ENCODE measurements at places on chromosomes 16 and 17.

DNA sequence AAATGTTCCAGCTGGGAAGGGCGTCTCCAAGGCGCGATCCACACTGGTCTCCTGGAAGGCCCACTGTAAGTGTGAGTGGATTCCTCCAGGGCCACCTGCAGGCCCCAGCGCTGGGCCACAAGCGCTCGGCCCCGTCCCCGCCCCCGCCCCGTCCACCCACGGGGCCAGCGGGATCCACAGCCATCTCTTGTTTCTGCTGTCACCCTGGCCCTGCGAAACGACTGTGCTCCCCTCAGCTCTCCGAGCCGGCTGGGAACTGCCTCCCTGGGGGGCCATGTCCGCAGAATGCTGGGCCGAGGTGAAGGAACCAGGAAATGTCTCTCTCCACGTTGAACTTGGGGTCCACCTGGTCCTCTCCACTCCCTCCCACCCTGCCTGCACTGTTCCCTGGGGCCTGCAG lies 1955.2 kb downstream of the TP53TG3F start:
- DNase-seq = no peak

- DNase-seq = no peak
These were observed 9.0 kb upstream of the G6PC1 start for GRCh38 chr17:42891539-42892152.

DNA sequence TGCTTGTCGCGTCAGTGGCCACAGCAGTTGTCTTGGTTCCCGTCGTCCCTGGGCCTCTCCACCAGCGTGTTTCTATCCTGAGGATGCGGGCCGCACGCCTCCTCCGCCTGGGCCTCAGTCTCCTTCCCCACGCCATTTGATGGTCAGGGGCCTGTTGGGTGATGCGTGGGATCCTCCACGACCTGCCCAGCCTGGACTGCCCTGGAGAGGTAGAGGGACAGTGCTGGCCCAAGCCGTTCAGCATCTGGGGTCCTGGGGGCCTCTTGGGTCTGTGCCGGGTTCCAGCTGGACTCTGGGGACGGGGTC lies 20.3 kb downstream of the GSE1 start:
- no peak for DNase-seq

DNA sequence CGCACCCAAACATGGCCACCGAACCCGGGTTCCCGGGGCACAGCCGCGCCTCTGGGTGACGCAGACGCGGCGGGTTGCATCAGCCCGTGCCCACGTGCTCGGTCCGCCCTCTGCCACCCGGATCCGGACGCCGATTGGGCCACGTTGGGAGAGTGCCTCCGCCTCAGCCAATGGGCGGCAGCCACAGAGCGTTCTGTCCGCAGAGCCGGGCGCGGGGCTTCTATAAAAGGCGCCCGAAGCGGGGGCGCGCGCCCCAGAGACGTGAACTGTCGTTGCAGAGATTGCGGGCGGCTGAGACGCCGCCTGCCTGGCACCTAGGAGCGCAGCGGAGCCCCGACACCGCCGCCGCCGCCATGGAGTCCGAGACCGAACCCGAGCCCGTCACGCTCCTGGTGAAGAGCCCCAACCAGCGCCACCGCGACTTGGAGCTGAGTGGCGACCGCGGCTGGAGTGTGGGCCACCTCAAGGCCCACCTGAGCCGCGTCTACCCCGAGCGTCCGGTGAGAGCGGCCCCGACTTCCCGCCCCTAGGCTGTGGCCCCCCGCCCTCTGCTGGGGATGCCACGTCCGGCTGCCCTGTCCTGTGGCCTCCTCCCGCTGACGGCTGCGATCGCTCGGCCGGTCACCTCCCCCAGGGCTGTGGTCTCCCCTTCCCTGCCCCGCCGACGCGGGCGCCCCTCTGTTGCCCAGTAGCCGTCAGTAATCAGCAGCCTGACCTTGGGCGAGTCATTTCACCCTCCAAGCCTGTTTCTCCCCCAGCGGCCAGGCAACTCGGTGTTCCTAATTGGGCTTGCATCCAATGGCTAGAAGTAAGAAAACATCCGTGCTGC lies at the start of gene HERPUD1:
HERPUD1 (plus strand) TSS at position 251 of the 829 bp plus-strand sequence; CDS start at position 354, 103 bp downstream.
- DNase-seq = peak; percentile 82

DNA sequence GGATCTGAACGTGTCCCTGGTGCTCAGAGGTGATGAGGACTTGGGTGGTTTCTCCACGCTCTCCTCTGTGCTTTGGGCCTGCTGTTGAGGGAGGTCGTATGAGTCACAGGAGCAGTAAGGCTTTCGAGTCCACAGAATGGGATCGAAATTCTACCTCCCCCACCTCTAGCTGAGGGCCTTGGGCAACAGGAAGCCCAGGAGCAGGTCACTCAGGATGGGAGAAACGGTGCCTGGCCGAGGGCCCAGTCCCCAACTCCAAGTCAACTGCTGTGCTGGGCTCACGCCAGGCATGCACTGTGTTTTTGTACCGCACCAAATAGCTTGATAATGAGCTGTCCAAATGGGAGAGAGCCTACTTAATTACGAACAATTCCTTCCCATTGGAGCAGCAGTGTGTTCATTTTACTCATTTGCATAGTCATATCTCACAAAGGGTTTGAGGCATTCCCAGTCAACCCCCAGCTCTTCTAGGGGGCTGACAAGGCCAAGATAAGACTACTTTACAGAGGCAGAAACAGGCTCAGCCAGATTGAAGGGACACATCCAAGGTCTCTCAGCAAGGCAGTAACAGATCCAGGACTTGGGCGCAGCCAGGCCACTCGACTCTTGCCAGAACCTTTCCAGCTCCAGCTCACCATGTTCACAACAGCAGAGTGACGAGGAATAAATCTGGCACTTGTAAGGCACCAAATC lies 53.6 kb downstream of the WNT3 start:
- no peak for DNase-seq

- no peak for DNase-seq
These were observed 17.9 kb downstream of the RAD51D start for GRCh38 chr17:35101725-35102124.

DNA sequence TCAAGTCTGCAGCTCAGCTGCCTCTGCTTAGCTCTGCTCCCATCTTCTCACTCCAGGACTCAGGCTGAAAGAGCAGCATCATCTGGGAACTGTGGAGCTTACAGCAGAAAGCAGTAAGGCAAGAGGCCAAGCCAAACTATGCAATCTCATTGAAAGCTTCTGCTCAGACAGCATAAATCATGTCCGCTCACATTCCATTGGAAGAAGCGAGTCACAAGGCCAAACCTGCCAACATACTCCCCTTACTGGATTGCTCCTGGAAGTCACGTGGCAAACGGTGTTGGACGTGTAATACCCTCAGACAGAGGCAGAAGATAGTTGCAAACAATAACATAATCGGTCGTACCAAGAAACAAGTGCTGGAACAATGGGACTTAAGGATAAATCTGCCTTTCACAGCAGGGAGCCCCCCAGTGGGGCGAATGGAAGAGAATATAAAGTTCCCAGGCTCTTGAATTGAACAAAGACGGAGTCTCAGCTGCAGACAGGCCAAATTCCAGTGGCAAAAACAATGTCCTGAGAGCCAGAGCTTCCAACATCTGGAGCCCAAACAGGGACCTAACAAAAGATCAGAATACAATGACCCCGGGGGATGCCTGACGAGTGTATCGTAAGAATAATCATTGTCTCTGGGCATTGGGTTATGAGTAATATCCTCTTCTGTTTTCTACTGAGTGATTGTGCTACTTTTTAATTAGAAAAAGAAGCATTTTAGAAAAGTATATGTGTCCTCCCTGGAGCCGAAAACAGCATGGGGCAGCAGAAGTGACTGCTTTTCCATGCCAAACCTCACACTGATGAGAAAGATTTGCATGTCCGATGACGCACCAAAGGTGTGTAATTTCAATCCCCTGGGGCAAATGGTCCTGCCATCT lies 68.4 kb downstream of the CMC2 start:
- no peak for DNase-seq

- DNase-seq = no peak
These were observed 298.9 kb upstream of the IRX5 start for GRCh38 chr16:54631782-54632181.

- DNase-seq = no peak
These were observed 49.2 kb upstream of the EMP2 start for GRCh38 chr16:10629592-10629963.

DNA sequence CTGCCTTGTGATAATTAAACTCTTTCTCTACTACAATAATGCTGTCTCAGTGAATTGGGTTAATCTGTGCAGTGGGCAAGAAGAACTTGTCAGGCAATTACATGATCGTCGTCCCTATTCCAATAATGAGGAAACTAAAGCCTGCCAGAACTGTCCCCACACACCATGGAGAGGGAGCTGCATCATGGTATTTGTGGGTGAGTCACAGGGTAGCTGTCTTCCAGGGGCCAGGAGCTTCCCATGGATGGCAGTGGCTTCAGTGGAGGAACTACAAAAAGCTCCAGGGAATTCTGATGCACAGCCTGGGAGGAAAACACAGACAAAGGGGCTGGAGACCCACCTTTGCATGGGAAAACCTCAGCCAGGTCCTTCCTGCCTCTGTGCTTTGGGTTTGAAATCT lies 83.3 kb upstream of the C16orf82 start:
- no peak for DNase-seq

DNA sequence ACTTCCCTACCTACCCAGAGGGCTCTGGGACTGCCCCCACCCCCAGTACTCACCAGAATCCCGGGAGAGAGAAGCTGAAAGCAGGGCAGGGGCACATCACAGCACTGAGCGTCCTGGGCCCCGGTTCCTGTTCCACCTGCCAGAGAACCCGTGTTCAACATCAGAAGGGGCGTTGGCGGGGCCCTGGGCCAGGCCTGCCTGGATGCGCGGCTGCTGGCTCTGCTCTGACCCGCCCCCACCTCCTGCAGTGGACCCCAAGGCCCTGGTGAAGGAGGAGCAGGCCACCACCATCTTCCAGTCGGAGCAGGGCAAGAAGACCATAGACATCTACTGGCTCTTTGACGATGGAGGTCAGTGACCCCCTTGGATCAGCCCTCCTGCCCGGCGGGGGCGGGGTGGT lies 27.7 kb downstream of the SLC12A3 start:
- DNase-seq = no peak

DNA sequence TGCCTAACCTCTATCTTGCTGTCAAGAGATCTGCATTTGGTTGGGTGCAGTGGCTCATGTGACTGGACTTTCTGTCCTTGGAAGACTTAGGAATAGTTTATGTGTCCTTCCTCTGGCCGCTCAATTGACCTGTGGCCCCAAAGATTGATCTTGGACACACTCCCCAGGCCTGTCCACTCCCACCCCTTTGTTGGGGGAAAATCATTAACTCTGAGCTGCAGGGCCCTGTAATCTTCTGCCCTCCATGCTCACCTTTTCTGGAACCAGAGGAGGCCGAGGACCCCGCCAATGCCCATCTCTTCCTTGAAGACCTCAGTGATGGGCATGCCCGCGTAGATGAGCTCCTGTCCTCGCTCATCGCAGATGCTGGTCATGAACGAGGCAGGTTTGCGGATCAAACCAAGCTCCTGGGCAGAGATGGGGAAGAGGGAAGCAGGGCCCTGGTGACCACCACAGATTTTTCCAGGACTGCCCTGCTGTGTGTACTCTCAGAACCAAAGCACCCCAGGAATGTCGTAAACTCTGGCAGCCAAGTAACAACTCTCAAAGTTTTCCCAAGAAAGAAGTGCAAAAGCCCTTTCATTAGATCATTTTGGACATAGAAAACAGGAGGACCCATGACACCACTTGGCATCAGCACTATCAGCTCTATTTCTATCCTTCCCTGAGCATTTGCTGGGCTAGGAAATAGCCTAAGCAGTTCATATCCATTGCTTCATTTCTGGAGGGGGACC lies 8.5 kb upstream of the KLHL11 start:
- no peak for DNase-seq

DNA sequence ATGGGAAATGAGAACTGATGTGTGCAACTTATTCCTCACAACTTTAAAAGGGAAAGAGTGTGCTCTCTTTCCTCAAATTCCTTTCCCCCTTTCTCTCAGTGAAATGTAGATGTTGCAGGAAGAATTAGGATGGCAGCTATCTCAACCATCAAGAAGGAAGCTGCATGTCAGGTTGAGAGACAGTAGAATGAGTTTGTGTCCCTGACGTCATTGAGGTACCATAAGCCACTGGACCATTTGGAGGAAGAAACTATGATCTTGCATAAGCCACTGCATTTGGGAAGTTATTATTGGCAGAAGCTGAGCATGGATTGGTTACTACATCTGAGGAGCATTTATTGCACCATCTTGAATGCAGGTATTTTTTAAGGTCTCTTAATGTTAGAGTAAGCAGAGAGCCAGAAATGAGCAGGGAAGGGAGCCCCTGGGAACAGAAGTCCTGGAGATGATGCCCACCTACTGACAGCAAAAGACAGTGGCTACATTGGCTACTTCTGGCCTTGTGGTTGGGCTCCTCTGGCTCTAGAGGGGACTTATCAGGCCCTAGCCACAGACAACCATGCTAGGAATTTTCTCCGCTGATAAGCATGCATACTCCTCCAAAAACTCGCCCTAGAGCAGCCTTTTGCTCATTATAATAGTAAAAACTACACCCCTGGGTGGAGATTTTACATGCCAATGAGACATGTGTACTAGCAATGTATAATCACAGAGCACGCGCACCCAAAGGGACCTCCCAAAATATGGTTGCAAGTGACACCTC lies 249.0 kb upstream of the SALL1 start:
- no peak for DNase-seq

DNA sequence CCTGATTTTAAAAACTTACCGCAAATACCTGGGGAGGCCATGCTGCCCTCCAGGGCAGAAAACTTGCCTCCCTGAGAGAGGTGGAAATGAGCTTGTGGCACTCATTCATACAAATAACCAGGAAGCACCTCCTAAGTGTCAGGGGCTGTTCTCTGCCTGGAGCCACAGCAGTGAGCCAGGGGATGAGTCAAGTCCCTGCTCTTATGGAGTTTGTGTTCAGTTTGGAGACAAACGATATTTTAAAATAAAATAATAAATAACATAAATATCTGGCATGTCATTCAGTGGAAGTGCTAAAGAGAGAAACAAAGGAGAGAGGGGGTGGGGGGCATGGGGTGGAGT lies 313.8 kb downstream of the C16orf95 start:
- no peak for DNase-seq

DNA sequence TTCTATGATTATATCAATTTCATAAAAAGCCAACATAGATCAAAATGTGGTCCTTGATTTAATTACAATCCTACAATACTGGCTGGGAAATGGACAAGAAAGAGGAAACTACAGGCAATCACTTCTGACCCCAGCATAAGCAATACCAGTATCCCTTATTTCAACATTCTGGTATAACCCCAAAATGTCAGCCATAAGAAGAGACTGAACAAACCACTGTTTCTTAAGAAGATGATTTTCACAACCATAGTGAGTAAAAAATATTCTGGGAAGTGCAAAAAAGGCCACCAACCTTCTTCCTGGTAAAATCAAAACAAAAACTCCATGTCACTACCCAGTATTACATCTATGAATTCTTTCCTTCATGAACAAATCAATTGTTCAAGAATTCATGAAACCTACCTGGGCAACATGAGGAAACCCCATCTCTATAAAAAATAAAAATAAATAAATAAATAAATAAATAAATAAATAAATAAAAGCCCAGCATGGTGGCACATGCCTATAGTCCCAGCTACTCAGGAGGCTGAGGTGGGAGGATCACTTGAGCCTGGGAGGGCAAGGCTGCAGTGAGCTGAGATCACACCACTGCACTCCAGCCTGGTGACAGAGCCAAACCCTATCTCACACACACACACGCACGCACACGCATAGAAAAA lies 7.5 kb downstream of the N4BP1 start:
- no peak for DNase-seq

- DNase-seq = peak; percentile 62
These were observed 28.7 kb upstream of the GAS7 start for GRCh38 chr17:10226930-10227695.

GRCh38 chr17:64154313-64154695 lies 24.4 kb upstream of the ERN1 start:
- DNase-seq = no peak

GRCh38 chr17:66306446-66306845 lies 4.0 kb downstream of the PRKCA start:
- no peak for DNase-seq

All from omental fat pad (tissue), 4 donors.